ENCODE measurements at places on chromosomes 1 and 21.

DNA sequence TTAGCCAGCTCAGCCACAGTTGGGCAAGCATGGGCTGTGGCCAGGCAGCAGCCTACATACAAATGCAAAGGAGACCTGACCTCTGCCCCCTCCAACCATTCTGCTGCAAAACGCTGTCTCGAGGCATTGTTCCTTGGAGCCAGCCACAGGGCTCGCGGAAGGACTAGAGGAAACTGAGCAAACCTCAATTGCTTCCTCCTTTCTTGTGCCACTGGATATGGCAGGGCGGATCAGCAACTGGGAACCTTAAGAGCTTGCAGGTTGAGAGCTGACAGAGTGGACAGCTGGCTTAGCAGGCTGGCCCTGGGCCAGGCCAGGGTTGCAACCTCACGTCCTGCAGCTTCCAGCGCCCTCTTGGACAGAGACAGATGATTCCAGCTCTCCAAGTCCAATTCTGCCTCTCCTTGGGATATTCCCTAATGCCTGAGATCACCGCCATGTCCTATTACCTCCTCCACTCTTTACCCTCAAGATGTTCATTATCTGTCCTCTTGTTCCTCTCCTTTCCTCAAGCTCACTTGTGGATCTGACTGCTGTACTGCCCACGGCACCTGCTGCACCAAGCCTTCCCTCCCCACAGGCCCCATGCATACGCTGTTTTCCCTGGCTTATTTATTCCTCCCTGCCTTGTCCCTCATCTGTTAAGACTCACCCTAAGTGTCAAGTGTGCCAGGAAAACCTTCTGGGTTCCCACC, 67.5 kb downstream of the SDC3 start:
- no peak for DNase-seq

GRCh38 chr1:164155347-164155746, 403.6 kb upstream of the PBX1 start:
- no peak for DNase-seq

- peak; percentile 12 for DNase-seq
These were observed 41.3 kb downstream of the TCP10L start for GRCh38 chr21:32543975-32544374.

- DNase-seq: no peak
These were observed 71.8 kb downstream of the NME7 start for GRCh38 chr1:169295846-169296245.

DNA sequence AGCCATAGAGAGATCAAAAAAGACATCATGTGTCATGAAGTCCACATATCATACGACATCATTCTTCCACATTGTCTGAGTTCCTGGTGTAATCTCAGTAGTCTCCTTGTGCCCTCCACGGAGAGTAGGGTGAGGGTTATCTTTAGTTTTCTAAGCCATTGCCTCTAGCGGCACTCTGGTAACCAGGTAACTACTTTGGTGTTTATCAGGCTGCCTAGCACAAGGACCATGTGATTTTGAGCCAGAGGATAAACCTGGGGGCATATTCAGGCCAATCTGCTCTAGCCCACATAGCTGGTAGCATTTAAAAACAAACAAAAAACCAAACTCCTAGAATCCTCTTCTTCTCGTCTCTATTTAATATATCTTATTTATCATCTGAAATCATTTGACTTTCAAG, 147.4 kb downstream of the GDAP2 start:
- DNase-seq: no peak

GRCh38 chr1:4020449-4020848, 120.4 kb upstream of the C1orf174 start:
- no peak for DNase-seq

DNA sequence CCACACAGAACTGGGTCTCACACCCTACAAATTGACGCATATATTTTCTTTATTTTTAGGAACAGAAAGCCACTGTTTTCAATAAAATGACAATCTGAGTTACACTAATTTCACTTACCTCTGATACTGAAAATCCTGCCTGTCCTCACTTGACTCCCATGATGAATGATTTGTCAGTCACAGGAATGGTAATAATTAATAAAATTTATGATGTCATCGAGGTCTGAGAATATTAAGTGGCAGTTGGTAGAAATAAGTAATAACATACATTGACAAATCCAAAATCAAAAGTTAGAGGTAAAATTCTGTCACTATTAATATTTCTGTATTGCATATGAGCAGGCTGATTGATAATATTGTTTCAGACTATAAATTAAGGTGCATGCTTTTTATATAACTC, 418.7 kb upstream of the RGS18 start:
- DNase-seq: no peak

DNA sequence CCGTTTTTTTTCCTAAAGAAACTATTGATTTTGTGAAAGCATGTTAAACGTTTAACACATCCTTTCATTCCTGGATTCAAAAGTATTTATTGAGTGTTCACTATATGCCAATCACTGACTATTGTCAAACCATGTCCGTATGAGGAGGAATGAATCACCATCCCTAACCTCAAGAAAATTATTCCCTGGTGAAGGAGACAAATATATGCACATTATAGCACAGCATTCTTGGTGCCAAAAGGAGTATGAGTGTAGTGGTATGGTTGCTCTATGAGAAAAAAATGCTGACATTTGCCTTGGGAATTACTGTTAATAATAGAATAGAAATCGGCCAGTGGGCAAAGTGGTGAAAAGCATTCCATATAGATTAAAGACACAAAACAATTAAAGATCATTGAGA, 1390.1 kb downstream of the MRPL39 start:
- no peak for DNase-seq

- no peak for DNase-seq
These were observed 115.1 kb upstream of the PBX1 start for GRCh38 chr1:164443836-164444235.

All from erythroblast (primary cell).